ENCODE measurements at places on chromosomes 12 and 14.
A peak's percentile ranks its signal among the peaks of the same experiment; 100 is the strongest.

DNA sequence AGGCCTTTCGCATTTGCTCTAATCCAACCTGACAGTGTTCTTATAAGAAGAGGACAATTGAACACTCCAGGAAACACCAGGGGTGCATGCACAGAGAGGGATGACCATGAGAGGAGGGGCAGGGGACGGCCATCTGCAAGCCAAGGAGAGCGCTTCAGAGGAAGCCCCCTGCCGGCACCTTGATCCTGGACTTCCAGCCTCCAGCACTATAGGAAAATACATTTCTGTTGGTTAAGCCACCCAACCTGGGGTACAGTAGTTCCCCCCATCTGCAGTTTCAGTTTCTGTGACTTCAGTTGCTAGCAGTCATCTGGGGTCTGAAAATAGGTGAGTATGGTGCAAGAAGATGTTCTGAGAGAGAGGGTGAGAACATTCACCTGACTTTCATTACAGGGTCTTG lies 64.7 kb downstream of the CLMN start:
- DNase-seq = no peak

GRCh38 chr12:132286912-132287311 lies 42.5 kb downstream of the GALNT9 start:
- DNase-seq = no peak

DNA sequence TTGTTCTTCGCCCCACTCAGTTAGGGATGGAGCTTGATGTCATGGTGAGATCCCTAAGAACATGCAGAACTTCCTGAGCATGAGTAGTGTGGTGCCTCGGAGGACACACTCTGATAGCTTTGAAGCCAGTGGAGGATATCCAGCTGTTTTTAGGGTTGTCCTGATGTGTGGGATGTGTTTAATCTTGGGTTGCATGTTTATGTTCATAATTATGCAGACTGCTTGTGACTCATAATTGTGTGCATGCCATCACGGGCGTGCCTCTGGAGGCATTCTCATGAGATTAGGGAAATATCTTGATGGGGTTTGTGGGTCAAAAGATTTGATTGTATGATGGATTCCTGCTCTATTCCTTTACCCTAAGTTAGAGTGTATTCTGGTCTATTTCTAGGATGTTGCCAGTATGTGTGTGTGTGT lies 267.4 kb upstream of the PELI2 start:
- DNase-seq = no peak

DNA sequence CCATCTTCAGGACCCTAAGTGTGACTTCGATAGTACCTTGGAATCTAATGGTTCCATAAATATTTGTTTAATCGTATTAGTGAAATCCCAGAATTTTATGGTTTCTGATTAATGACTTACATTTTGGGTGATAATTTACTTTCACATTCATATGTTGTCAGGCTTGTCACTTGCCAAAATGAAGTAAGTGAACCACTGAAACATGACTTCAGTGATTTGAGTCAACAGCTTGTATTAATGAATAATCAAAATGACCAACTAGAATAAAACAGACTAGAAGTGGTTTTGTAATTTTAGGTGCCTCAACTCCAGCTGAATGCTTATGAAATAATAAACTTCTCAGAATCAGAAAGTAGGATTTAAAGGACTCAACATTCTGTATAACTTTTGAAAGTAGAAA lies 517.1 kb downstream of the PRKD1 start:
- no peak for DNase-seq

GRCh38 chr14:28779456-28779855 lies 12.9 kb downstream of the FOXG1 start:
- DNase-seq = no peak

- DNase-seq = no peak
These were observed 47.7 kb upstream of the PTPRO start for GRCh38 chr12:15274561-15274967.

GRCh38 chr12:42143452-42144157 lies 1.1 kb downstream of the GXYLT1 start:
- peak; percentile 16 for DNase-seq

- no peak for DNase-seq
These were observed 718 bp downstream of the EIF2B2 start for GRCh38 chr14:75003250-75004027.

GRCh38 chr12:54571193-54572188 lies 17.0 kb downstream of the PPP1R1A start:
- DNase-seq = no peak

- DNase-seq = no peak
These were observed 436.0 kb upstream of the FBXO33 start for GRCh38 chr14:39868251-39868650.

GRCh38 chr14:80427101-80427500 lies 215.8 kb upstream of the DIO2 start:
- no peak for DNase-seq

- no peak for DNase-seq
These were observed 420.5 kb downstream of the GXYLT1 start for GRCh38 chr12:41724216-41724615.

- DNase-seq = no peak
These were observed 209.3 kb upstream of the FOXN3 start for GRCh38 chr14:89626233-89626806.

DNA sequence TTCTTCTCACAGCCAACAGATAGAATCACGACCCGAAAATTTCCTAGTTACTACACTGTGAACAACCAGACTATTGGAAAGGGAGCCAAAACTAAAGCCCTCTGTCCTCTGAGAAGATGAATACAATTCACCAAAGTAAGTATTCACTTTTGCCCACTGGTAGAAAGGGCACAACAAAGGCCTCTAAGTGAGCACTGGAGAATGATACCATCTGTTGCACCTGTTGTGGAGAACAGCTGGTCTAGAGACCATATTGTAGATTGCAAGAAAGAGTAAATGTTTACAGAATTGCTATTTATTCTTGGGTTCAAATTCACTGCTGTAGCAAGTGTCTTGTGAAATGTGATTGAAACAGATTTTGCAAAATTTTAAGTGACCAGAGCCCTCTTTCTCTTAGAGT lies 46.9 kb upstream of the ANO6 start:
- no peak for DNase-seq

GRCh38 chr14:73762375-73762822 lies 48.2 kb upstream of the PNMA1 start:
- no peak for DNase-seq

DNA sequence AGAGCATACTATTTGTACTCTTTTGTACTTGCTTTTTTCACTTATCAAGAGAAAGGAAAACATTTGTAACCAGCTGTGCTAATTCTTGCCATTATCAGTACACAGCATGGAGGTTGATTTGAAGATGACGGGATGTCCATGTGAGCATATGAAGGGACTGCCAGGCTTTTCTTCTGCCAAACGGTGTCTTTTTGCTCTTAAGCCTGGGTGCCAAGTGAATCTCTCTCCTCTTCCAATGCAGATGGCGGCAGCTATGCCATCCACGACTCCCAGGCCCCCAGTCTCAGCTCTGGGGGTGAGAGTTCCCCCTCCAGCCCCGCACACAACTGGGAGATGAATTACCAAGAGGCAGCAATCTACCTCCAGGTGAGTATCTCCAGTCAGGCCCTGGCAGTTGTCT lies 38.9 kb downstream of the TPCN1 start:
- DNase-seq = no peak

DNA sequence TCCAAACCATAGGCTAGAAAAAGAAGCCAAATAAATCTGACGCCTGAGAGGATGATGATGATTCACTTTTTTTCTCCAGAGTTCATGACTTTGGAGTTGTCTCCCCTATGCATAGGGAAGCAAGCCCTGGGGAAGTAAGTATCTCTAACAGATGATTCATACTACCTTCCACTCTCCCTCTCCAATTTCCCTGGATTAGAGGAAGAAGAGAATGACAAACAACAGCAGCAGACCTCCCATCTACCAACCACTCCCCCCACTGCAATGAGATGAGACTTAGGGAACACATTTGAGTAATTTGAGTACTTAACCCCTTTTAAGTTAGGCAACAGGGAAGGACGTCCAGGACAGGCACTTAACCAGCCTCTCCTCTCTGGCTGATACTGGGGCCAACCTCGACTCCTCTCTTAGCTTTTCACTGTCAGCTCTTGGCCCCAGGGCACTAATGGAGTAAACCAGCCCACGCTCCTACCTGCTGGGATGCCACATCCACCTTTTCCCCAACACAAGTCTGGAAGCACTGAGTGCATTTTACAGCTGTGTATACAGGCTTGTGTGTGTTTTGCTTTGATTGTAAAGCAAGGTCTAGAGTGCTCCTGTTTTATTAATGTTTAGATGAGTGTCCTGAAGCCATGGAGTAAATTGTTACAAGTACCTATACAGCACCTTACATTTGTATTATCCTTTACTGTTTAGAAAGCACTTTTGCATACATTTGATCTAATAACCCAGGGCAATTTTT lies 180.7 kb downstream of the PHLDA1 start:
- no peak for DNase-seq

DNA sequence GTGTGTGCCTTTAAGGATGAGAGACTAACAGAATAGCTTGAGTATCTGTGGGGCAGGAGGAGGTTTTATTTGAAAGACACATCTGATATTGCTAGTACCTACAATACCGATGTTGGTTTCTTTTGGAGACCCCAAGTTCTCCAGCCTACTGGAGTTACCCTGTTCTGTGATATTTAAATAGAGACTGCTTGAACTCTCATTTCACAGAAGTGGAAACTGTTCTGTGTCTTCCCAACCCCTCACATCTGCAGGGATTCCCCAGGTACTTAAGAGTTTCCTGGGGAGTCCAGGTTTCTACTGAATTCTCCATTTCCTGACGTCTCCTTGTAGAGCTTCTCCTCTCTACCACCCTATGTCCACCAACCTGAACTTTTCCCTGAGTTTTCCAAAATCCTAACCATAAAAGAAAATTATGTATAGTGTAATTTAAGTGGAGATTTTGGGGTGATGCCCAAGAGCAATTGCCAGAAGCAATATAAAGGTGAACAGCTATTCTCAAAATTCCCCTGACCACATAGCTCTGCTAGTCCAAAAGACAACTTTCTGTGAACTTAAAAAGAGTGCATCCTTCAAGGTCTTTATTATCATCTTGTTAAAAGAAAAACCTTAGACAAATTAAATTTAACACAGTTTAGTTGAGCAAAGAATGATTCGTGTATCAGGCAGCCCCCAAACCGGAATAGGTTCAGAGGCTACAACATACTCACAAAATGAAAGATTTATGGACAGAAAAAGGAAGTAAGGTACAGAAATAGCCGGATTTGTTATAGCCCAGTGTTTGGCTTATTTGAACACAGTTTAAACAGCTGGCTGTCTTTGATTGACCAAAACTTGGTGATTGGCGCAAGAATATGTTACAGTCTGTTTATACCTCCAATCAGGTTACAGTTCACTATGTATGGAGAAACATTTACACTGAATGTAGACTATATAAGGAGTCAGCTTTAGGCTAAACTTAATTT lies 373.4 kb downstream of the NUAK1 start:
- no peak for DNase-seq

GRCh38 chr12:96359328-96359727 lies 40.9 kb downstream of the CDK17 start:
- DNase-seq = no peak

GRCh38 chr12:41907021-41907420 lies 237.7 kb downstream of the GXYLT1 start:
- no peak for DNase-seq

DNA sequence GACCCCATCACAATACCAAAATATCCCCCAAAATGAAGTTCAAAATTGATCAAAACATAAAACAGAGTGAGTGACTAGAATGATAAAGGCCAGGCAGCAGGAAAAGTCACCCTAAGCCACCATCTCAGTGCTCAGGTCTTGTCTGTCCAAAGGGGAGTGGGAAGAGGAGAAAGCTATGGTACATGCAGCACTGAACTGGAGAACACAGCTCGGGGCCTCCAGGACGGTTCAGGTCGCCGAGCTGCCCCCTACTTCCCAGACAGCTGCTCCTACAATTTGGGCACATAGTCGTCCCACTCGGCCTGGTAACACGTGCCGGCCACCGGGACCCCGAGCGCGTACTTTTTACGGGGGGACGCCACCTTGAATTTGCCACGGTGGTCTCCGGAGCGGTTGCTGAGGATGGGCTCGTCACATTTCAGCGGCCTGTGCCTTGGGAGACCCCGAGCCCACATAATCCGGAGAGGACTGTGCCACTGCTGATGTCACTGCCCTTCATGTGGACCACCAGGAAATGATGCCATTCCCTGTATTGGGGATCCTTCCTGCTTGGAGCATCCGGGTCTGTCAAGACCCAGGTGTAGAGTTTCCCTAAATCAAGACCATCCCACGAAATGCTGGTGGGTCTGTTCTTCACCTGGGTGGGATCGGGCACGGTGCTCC lies 31.6 kb downstream of the AK7 start:
- DNase-seq = no peak

- no peak for DNase-seq
These were observed 1.2 kb downstream of the PIANP start for GRCh38 chr12:6699259-6699988.

DNA sequence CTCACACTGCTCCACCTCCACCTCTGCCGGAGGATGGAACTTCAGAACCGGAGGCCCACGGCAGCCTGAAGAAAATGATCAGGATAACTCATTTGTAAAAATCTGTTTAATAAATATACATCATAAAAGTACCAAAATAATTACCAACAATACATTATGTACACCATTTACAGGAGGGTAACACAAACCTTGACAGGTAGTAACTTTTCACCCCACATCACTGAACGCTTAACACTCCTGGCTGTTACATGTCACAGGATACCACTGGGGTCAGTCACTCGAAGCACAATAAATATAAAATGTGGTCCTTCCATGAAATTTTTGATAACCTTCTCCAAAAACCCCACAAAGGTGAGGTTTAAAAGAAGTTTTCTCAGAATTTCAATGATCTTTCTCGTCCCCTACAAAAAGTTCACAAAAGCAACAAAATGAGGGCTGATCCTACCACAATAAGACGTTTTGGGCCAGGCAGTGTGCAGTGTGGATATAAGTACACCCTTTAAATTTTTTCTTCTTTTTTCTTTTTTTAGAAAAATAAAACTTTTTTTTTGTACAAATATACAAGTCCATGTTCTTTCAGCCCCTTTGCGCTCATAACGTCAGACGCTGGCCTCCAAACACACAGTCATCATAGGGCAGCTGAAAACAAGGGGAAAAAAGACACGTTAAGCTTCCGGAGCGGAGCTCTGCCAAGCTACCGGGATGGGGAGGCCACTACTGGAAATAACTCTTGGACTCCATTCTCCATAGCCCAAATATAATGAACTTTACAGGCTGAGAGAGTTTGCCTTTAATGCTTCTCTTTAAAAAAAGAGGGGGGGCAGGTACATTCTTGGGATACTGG lies 2.9 kb downstream of the NFKBIA start:
- no peak for DNase-seq

GRCh38 chr14:26597589-26598080 lies at the start of gene NOVA1:
Gene NOVA1 (minus strand): TSS chr14:26598033. CDS start chr14:26597436, 597 bp downstream.
- peak; percentile 23 for DNase-seq

GRCh38 chr14:102927346-102927877 lies 4.9 kb downstream of the AMN start:
- no peak for DNase-seq

DNA sequence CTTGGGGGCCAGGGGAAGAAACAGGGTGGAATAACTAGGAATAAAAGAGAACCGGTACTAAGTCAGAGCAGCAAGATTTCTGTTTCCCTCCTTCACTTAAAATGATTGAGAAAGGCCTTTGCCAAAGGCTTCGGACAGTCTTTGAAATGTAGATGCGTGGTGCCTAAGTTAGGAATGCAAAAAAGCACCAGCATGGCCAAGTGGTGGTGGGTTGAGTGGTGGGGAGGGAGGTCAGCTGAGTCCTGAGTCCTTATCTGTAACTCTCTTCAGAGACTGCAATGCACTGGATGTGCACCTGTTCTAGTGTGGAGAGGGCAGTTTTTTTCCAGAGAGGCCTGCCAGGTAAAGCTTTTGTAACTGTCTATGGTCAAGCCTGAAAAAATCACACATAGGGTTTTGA lies 919.9 kb downstream of the FSCB start:
- no peak for DNase-seq

GRCh38 chr12:121532503-121533393 lies 48.1 kb downstream of the KDM2B start:
- DNase-seq = no peak

GRCh38 chr12:31560516-31560915 lies 30.4 kb downstream of the DENND5B start:
- DNase-seq = no peak
